Cardiac muscle cell (in vitro differentiated cells and primary cell): ENCODE measurements at places on chromosomes 6 and 20.

GRCh38 chr6:149482545-149483333 lies 2.1 kb downstream of the ZC3H12D start:
- no peak for DNase-seq

- no peak for DNase-seq
Observed at GRCh38 chr6:45587229-45588060, 209.7 kb upstream of the SUPT3H start.

DNA sequence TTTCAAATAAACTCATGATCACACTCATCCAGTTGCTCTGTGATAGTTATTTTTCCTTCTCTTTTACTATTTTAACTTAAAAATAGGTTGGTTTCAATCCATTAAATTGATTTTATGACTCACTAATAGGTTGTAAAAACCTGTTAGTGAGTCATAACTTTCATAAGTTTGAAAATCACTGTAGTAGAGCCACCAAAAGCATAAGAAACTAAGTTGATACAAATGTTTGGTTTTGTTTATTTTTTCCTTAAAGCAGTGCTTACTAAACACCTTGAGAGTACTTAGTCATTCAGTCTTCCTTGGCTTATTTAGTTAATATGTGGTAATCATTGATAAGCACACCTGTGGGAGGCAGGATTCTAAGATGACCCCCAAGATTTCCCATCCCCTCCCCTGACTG lies 312.1 kb upstream of the MAN1A1 start:
- no peak for DNase-seq

- no peak for DNase-seq
Observed at GRCh38 chr6:146997062-146997461, 207.2 kb upstream of the STXBP5 start.

- peak; percentile 56 for DNase-seq
Observed at GRCh38 chr6:36098920-36099647, 31.2 kb upstream of the MAPK13 start.

DNA sequence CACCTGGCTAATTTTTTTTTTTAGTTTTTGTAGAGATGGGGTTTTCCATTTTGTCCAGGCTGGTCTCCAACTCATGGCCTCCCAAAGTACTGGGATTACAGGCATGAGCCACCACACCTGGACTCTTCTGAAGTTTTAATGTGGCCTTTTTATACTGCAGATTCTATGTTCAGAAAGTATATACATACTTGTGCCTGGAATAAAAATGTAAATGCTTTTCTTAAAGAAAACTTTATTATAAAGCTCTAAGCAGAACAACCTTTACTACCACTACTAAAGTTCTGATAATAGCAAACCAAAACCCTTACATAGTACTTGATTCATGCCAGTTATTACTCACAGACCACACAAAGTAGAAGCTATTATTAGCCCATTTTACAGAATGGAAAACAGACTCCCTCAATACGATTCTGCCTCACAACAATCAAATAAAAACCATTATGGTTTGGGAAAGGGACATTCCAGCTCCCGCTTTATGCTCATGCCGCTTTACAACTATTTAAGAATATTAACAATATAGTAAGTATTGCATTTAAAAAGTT lies 5.3 kb downstream of the PHIP start:
- no peak for DNase-seq

DNA sequence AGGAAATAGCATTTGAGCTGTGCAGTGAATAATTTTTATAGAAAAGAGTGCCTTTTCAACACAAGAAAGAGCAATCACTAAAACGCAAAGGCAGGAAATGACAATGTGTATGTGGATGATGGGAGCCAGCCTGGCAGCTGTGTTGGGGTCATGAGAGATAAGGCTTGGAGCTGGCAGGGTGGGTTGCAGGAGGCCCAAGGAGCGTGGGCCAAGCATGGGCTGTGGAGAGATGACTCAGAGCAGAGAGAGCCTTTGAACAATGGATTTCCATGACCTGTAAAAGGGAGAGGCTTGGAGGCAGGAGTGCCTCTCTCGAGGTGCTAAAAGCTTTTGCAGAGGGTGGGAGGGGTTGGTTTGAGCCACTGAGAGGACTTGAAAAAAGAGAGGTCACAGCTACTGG lies 6.6 kb upstream of the TBC1D7 start:
- DNase-seq = no peak
